ENCODE measurements at places on chromosomes 3 and 15. TPM values are rescaled to one million over a fixed set of nuclear protein-coding genes. Genes with fewer than 3 reads are reported as not detected.

ALG1L2 gene
- polyA plus RNA-seq: not detected

ERICH6 gene
- polyA plus RNA-seq: not detected

RRP9 gene
- polyA plus RNA-seq: 12.4 TPM

TRNT1 gene
- polyA plus RNA-seq: 6.8 TPM

OR5K2 gene
- not detected for polyA plus RNA-seq

SPINK8 gene
- polyA plus RNA-seq: not detected

SMCO1 gene
- 2.6 TPM for polyA plus RNA-seq

CELSR3 gene
- 0.18 TPM for polyA plus RNA-seq

DPPA4 gene
- polyA plus RNA-seq: not detected

CCR3 gene
- not detected for polyA plus RNA-seq

GRK7 gene
- polyA plus RNA-seq: not detected

ZCWPW2 gene
- polyA plus RNA-seq: 1.1 TPM

GOLGA8H gene
- 1.3 TPM for polyA plus RNA-seq

DNAJA4 gene
- 62.3 TPM for polyA plus RNA-seq

TM4SF18 gene
- polyA plus RNA-seq: 7.0 TPM

GOLGA6D gene
- polyA plus RNA-seq: not detected

RTP3 gene
- polyA plus RNA-seq: not detected

PPARG gene
- 10.6 TPM for polyA plus RNA-seq

FRMD4B gene
- polyA plus RNA-seq: 4.5 TPM

ERC2 gene
- polyA plus RNA-seq: 0.64 TPM

IQCF5 gene
- not detected for polyA plus RNA-seq

SQOR gene
- polyA plus RNA-seq: 9.5 TPM

ZNF609 gene
- 5.8 TPM for polyA plus RNA-seq

CCR8 gene
- not detected for polyA plus RNA-seq

PTX3 gene
- polyA plus RNA-seq: 0.30 TPM

SCAMP5 gene
- 7.4 TPM for polyA plus RNA-seq

Measured in heart left ventricle (tissue), 16 donors.